ENCODE measurements at places on chromosomes 6 and 20. TPM values are rescaled to one million over a fixed set of nuclear protein-coding genes. Genes with fewer than 3 reads are reported as not detected.

Gene DCDC2
- not detected for total RNA-seq

Gene POU5F1
- total RNA-seq: 1.4 TPM

Gene APOM
- total RNA-seq: 2.8 TPM

Gene TREM1
- not detected for total RNA-seq

Gene CHMP4B
- total RNA-seq: 71.1 TPM

Gene PTCRA
- total RNA-seq: not detected

Gene FBXL4
- 6.9 TPM for total RNA-seq

Gene LY6G5B
- total RNA-seq: 24.0 TPM

Gene NRSN1
- total RNA-seq: not detected

Gene CGA
- total RNA-seq: not detected

Gene SDCBP2
- total RNA-seq: 3.2 TPM

Gene PRRT1
- total RNA-seq: 0.51 TPM

Gene GSTA3
- not detected for total RNA-seq

Measured in activated T-cell treated with anti-CD3 and anti-CD28 coated beads, Interleukin-2, amount 50 U/mL, for 4 hours (primary cell).